ENCODE measurements at places on chromosomes 5 and 9.
A peak's percentile ranks its signal among the peaks of the same experiment; 100 is the strongest.

DNA sequence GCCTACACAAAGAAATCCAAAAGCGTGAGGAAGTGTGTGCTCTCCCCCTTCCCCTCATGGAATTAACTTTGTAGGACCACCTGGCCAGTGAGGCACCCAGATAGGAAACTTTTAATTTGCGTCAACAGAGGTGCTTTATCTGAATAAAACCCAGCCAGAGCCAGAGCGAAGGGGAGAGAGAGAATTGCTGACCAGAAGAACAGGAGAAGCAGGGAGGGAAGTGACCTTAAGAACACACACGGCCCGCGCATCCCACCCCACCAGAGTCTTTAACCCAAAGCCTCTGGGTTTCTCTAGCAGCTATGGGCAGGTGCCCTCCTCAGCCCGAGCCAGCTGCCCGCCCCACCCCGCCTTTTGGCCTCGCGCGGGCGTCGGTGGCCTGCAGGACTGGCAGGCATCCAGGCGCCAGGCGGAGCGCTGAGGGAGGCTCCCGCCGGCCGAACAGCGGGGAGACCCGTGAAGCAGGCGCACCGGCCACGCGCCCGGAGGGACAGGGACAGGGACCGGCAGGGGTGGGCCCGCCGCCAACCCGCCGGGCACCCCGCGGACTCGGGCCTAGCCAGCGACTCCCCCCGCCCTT, 580 bp downstream of the ERAP1 start:
- no peak for DNase-seq

DNA sequence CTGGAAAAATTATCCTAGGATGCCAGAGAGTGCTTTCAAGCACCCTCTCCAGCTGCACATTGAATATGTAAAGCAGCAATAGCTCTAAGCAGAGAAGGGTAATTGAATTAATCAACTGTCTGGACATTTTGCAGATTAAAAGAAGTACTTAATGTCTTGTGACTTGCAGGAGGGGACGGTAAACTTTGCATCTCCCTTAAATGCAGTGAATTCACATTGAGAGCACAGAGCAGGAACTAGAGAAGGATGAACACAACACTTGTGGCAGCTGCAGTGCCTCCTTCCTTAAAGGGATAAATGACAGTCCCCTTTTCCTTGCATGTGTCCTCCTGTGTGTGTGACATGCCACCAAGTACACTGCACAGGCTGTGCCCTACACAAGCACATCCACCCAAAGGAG, 7.4 kb upstream of the CDK5RAP2 start:
- DNase-seq: no peak

DNA sequence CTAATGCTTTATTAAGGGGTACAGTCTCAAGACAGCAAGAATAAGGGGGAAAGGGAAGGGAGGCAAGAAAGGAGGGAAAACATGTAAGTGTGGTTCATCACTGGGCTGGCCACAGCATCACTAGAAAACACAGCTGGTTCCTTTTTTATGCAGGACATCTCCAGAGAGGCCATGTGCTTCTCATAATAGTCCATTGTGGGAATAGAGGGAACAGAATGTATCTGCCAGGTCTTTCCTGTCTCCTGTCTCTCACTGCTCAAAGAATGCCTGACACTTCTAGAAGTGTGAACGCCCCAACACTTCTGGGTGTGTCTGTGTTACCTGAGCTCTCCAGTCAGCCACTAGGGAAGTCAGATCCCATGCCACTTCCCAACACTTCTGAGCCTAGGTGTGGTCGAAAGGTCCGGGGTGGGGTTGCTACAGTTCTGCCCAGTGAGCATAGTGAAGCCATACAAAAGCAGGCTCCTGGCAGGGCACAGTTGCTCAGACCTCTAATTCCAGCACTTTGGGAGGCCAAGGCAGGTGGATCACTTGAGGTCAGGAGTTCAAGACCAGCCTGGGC, 255.6 kb upstream of the SLC30A5 start:
- DNase-seq: no peak

DNA sequence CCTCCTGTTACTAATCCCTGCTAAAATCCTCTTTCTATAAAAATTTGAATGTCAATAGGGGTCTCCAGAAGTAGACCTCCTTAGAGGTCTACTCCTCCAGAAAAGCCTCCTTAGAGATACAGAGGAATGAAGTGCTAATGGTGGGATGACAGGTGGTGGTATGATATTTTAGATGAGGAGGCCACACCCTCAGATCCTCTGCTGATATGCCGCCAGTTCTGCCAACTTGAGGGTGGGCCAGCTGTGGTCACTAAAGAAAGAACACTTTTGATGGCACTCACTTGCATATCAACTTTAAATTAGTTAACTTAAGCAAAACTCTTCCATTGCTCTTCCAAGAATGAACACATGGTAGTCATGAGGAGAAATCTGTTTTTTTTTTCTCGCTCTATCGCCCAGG, 16.9 kb upstream of the UBAP2 start:
- no peak for DNase-seq

DNA sequence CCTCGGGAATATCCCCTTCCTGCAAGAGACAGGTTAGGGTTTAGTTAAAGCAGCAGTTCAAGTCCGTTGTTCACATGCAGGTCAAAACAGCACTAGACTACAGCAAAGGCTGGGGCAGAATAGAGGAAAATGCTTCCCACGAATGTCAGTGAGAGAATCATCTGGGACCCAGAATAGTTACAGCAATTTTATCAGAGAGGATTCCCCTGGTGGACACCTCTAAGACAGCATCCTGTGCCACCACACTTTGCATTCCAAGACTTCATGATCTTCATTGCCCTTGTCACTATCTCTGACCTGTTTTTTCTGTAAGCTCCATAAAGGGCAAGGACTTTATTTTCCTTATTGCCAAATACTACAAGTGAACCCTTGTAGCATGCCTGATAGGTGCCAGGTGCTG, 12.9 kb downstream of the GRXCR2 start:
- DNase-seq: no peak

- DNase-seq: no peak
Observed at GRCh38 chr9:69249337-69249736, 75.3 kb downstream of the TJP2 start.

- no peak for DNase-seq
Observed at GRCh38 chr9:111896942-111897600, 457 bp downstream of the UGCG start.

GRCh38 chr9:93141771-93142483, 7.9 kb upstream of the NINJ1 start:
- no peak for DNase-seq

DNA sequence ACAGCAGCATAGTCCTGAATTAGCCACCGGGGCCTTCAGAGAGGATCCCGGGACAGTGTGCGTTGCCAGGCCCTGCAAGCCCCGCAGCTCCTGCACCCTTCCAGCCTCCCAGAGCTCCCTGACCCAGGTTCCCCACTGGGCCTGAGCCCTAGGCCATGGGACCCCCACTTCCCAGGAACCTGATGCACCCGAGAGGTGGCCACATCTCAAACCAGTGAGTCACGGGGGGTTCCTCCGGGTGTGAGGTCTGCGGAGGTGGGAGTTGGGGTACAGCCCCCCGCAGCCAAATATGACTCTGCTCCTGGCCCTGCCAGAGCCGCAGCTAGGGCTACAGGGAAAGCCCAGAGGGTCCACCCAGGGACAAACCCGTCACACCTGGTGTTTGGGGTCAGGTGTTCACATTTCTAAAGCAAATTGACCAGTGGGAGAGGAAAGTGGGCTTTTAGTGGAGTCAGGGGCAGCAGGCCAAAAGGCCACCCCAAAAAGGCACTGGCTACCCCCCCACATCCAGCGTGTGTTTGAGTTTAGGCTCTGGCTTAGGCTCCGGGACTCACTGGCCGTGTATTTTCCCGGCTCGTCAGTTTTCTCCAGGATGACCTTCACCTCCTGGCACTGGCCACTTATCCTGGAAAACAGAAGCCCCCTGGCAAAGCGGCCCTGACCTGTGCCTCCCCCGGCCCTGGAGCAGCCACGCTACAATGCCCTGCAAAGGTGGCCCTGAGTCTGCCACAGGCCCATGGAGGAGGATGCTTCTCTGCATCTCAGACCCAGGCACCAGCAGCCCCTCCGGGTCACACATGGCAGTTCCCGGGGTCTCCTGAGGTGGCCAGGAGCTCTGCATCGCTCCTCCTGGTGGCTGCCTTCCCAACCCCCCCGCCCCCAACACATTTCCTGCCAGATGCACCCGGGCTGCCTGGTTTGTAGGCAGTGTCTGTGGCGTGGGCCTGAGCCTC, 17.4 kb upstream of the OBP2B start:
- no peak for DNase-seq

GRCh38 chr9:20988671-20989315, 42.6 kb downstream of the HACD4 start:
- DNase-seq: no peak

GRCh38 chr5:173823721-173824567, 64.2 kb upstream of the CPEB4 start:
- DNase-seq: no peak

GRCh38 chr5:33711094-33711679, 180.6 kb downstream of the ADAMTS12 start:
- DNase-seq: no peak

- DNase-seq: no peak
Observed at GRCh38 chr5:146815411-146815810, 63.1 kb downstream of the PPP2R2B start.

- DNase-seq: no peak
Observed at GRCh38 chr9:133456409-133456808, 3.4 kb upstream of the CACFD1 start.

- DNase-seq: no peak
Observed at GRCh38 chr9:129386812-129387177, 208.7 kb upstream of the IER5L start.

- peak; percentile 10 for DNase-seq
Observed at GRCh38 chr5:132419502-132420468, 50.3 kb downstream of the SLC22A5 start.

- DNase-seq: no peak
Observed at GRCh38 chr9:5301544-5301943, 3.0 kb downstream of the RLN2 start.

- no peak for DNase-seq
Observed at GRCh38 chr5:134141331-134142050, 27.0 kb downstream of the TCF7 start.

DNA sequence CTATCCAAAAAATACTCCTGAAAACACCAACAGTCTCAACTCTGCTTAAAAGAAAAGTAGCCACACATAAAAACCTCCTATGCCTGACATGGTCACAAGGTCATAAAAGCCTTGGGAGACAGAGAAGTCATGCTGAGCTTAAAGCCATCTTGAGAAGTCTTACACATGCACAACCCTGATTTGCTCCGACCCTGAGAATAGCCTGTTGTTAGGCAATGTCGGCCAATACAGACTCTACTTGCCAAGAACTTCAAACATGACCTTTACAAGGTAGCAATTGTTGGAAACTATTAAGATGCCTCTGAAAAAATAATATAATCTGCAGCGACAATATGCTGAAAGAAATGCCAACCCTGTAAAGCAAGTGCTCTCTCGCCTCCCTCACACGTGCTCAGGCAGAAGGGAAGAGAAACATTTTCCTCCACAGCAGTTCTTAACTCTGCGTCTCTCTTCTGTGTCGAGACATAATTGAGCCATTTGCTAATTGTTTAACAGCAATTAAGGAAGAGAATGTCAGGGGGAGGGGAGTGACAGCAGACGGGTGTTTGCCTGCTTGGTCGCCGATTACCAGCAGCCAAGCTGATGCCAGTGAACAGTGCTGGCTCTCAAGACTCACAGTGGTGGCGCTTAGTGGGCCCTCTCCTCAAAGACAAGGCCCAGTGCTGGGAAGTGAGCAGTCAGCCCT, 393.6 kb downstream of the SPOCK1 start:
- no peak for DNase-seq

DNA sequence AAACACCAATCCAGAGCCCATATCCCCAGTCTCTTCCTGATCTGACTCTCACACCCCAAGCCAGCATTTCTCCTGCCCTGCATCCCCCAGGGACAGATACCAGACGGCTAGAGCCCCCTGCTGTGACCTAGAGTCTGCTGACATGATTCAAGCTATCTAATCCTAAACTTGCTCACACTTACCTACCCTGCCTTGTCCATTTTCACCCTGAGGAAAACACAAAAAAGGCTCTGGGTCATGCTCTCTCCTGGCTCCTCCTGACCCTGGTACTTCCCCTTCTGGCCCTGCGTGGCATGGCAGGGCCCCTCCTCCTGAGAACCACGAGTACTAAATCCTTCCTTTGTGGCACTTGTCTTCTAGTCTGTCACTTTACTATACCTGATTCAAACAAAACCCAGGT, 2.8 kb upstream of the ARRDC1 start:
- no peak for DNase-seq

DNA sequence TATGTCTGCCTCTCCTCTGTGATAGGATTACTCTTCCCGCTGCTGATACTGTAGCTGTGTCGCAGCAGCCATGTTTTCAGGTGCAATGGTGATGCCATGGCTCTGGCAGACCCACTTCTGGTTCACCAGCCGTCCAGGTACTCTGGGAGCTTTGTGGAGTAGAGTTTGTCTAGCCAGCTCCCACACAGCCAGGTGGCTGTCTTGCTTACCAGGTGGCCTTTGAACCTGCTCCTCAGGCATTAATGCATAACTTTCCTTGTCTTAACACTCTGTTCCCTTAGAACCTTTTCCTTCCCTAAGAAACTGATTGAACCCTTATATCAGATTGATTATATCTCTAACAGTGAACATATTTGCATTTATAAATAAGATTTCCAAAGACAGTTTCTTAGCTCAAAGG, 42.2 kb downstream of the F2RL2 start:
- no peak for DNase-seq

GRCh38 chr5:108818613-108819272, 71.0 kb downstream of the FER start:
- DNase-seq: no peak

GRCh38 chr5:114702136-114702535, 340.3 kb downstream of the KCNN2 start:
- no peak for DNase-seq

DNA sequence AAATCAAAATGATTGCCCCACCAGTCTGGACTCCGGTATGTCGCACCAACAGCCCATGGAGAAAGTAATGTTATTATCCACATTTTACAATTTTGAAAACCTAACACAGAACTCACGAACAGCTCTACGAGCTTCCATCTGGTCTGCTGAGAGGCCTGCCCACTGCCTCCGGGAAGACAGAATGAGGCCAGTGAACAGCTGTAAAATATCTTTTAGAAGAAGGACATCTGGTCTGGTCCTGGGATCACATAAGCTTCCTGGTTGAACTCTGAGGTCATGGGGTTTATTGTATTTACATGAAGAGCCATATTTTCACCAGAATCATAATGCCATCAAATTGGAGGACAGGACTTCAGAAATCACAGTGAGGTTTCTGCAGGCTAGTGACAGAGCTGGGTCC, 89.0 kb downstream of the FRMD3 start:
- DNase-seq: no peak

GRCh38 chr5:162132348-162132747, 64.8 kb downstream of the GABRG2 start:
- no peak for DNase-seq

DNA sequence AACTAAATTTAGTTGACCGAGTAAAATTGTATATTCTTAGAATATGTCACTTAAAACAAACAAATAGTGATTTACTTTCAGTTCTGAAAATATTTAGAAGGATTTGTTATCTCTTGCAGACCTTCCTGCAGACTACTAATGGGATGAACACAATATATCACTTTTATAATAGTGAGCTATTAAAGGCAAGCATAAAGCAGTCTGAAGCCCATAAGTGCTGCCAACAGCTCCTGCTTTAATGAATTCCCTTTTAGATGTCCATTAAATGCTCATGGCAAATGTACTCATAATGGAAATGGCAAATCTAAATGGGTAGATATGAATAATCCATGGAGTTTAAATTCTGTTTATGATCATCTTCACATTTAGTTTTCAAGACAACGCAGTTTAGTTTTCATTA, 170.2 kb downstream of the RANBP17 start:
- no peak for DNase-seq
